Smooth muscle cell of trachea (primary cell): ENCODE measurements at places on chromosomes 7 and 10. TPM values are rescaled to one million over a fixed set of nuclear protein-coding genes. Genes with fewer than 3 reads are reported as not detected.

Gene SPDYE16
- 0.33 and 0.44 TPM in 2 replicates for total RNA-seq

Gene GNAI1
- 37.1 and 47.1 TPM in 2 replicates for total RNA-seq

Gene LRGUK
- total RNA-seq = under 0.01 and 0.29 TPM in 2 replicates

Gene UCN3
- total RNA-seq = not detected in 2 replicates

Gene FAM204A
- total RNA-seq = 34.7 and 71.6 TPM in 2 replicates

Gene VIPR2
- total RNA-seq = under 0.01 TPM in 1 of 2 replicates, not detected in the other

Gene DNAJB12
- 27.5 and 30.1 TPM in 2 replicates for total RNA-seq

Gene GSTO2
- total RNA-seq = 3.8 and 7.9 TPM in 2 replicates
